Mucosa of descending colon (tissue), 3 donors: ENCODE measurements at places on chromosomes 7 and 10.
A peak's percentile ranks its signal among the peaks of the same experiment; 100 is the strongest.

DNA sequence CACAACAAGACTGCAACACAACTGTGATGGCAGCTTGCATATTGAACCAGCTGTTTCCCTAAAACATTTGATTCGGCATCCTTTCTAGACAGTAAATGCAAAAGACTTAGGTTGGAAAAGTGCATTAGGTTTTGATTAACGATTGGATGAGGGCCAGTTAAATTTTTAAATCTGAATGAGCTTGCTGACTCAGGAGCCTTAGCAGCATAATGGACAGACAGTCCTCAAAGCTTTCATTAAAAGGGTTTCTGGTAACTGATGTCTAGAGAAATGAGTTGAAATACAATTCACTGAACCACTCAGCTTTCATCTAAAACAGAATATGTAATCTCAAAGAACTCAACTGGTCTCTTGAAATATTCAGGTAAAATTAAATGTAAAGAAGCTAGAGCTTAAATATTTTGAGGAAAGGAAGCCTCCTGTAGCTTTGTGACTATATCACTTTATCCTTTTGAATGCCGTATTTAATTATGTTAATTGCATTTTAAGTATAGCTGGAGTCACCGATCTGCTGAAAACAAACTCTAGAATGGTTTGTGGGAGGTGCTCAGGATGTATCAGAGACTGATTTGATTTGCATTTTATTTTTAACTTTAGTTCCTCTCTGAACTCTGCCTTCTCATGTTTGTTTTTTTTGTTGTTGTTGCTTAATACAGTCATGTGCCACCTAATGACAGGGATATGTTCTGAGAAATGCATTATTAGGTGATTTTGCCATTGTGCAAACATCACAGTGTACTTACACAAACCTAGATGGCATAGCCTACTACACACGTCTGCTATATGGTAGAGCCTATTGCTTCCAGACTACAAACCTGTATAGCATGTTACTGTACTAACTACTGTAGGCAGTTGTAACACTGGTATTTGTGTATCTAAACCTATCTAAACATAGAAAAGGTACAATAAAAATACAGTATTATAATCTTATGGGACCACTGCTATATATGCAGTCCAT, 29.2 kb upstream of the ATRNL1 start:
- no peak for DNase-seq

DNA sequence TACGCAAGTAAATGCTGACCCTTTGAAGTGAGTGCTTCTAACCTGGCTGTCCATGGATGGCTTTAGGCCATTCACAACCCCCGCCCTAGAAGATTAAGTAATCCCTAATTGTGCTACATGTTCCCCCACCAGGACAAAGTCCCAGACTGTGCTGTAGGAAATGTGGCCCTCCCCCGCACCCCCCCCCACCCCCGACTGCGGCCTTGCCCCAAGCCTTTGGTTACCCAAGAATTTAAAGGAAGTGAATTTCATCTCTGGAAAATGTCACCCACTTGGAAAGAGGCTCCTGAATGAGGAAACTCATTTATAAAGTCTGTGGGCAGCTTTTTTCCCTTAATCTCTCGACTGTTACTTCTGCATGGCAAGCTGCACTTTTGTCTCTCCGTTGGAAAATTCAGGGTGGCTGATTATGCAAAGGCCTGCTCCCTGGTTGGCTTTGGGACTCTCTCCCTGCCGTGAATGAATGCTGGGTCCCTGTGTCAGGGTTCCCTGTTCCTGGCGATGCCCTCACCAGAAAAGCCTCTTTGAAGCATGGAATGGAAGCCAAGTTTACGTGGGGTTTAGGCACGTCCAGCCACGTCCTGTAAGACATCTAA, 31.4 kb upstream of the AQP1 start:
- no peak for DNase-seq

- no peak for DNase-seq
These were observed 59.1 kb downstream of the CDC123 start for GRCh38 chr10:12255048-12255447.

DNA sequence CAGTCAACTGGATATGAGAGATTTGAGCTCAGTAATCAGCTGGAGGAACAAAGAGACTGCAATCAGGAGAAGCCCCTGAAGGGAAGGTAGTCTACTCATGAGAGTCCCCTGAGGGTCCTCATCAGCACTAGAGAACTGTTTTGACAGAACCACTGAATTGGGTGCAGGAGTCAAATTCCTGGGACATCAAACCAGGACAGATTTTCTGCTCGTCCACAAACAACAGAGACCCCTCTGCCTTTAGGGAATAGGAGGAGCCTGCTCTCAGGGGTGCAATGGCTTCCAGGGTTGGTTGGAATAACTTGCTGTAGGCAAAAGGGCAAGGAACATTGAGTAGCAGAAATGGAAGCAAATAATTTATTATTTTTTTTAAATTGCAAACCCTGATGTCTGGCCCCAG, 21.9 kb upstream of the NEUROD6 start:
- no peak for DNase-seq

GRCh38 chr10:79274279-79275104, 72.8 kb upstream of the PPIF start:
- DNase-seq, result peak; percentile 55

DNA sequence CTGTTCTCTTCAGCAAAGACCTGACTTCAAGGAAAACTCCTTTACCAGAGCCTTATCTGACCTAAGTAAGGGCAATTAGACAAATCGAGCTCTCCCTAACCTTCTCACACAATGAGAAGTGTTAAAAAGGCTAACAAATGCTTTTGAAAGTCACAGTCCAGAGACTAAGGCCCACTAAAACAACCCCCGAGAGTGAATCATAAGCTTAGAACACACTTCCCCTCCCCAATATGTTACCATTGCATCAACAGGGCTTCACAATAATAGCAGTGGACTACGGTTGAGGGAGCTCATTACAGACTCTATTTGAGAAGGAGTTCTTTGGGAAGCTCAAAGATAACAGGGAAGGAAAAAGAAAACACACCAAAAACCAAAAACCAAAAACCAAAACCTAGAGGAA, 28.6 kb upstream of the ZEB1 start:
- DNase-seq, result no peak

- DNase-seq, result no peak
These were observed 76.5 kb upstream of the PPP1R3C start for GRCh38 chr10:91709394-91709798.

GRCh38 chr10:63899673-63900300, 378.6 kb downstream of the REEP3 start:
- no peak for DNase-seq

DNA sequence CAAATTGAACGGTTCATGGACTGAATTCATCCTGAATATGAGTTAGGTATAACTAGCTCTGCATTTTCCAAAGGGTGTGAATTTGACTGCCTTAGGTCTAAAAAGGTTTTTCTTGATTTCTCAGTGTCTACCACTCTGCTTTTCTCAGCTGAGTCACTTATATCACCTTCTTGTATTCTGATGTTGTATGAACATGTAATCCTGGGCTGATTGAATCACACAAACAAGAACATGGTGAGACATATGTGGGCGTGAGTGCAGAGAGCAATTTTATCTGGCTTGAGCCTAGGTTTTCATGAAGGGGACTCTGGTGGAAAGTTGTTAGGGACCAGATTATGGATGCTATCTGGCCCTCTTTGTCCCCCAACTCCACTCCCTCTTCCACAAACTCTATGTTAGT, 239.8 kb downstream of the SUGCT start:
- no peak for DNase-seq

DNA sequence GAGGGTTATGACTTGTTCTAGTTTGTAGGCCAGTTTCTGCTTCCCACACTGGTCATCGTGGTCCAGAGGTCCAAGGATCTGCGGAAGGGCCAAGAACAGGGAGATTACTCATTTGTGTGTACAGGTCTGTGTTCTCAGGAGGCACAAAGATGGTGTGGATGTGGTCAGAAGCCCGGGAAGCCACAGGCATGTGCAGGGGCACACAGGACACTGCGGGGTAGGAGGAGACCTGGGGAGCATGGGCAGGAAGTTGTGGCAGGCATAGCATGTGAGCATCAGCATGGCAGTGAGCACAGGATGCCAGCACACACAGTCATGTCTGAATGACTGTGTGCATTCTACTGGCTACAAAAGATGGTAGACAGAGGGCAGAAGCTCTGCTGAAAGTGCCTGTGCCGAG, 445.8 kb downstream of the PLXNA4 start:
- DNase-seq, result no peak

DNA sequence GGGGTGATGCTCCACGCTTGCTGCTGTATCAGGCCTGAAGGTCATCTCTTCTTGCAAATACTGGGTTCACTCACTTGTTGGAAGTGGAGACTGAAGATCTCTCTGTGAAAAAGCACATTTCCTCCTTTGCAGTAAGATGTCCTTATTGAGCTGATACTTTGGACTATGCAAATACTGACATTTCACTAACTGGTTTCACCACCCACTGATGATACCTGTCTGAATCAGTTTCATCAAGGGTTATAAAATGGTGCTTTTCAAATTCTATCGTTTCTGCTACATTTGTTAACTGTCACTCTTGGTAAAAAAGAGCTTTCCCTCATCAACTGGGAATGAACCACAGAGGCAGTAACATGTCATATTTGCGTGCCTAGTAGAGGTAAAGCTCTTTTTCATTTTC, 35.5 kb downstream of the RAB19 start:
- no peak for DNase-seq

DNA sequence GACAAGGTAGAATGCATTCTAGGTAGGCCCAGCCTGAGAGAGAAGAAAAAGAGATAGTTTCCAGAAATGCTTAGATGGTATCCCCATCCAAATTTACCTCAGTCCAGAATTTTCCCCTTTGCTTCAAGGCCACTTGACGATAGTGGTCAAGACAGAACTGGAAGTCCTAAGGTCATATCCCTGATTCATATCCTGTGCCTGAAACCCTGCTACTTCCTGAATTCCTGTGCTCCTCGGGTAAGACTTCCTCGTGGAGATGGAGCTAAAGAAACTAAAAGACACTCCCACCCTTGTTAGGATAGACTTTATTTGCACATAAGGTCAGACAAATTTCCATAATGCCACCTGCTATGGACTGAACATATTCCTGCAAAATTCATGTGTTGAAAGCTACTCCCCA, 175.9 kb downstream of the EVX1 start:
- no peak for DNase-seq

GRCh38 chr10:87685832-87686574, 26.3 kb downstream of the PAPSS2 start:
- DNase-seq, result no peak

GRCh38 chr7:2487586-2488271, 11.5 kb upstream of the GRIFIN start:
- peak; percentile 24 for DNase-seq
